Glomerular endothelial cell (primary cell): ENCODE measurements at places on chromosomes 7 and 10.
A peak's percentile ranks its signal among the peaks of the same experiment; 100 is the strongest.

DNA sequence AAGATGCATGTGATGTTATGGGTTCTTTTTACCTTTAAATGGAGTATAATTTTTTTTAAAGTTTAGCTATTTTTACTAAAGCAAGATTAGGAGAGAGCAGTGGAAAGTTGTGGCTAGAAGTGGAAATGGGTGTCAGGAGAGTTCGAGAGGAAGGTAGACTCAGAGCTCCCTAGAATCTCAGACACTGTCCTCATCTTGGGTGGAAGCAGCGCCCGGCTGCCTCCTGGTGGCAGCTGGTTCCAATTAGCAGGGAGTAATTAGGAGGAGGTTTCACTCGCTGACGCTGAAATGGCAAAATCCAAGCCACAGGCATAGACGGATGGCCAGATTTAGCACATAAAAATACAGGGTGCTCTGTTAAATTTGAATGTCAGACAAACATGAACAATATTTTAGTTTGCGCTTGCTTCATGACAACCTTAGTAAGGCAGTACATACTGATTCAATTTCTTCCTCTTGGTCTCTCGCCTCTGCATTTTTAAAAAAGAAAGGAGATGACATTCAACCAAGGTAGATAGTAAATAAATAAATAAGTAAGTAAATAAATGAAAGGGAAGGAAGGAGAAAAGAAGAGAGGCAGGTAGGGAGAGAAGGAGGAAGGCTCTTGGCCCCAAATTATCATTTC lies 58.5 kb downstream of the LGI1 start:
- DNase-seq, result no peak

GRCh38 chr7:92667816-92668535 lies 77.8 kb upstream of the FAM133B start:
- no peak for DNase-seq

GRCh38 chr10:79970062-79970461 lies 21.2 kb upstream of the SFTPD start:
- DNase-seq, result no peak

GRCh38 chr10:12041766-12042408 lies 722 bp downstream of the UPF2 start:
- DNase-seq, result no peak

DNA sequence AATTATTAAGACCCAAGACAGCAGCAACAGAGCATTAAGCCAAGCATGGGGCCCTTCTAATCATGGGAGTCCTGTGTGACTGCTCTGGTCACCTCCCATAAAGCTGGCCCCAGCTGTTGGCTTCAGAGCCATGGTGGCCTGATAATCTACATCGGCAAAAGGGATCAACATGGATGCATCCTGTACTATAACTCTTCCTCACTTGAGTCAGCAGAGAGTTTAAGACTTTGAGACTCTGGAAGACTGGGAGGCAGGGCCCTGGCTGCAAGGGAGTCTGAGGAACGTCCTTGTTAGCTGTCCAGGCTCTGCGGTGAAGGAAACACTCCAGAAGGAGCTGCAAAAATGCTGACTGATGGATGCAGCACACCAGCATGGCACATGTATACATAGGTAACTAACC lies 95.0 kb upstream of the KIAA1217 start:
- no peak for DNase-seq

GRCh38 chr10:22681783-22682183 lies 32.6 kb downstream of the PIP4K2A start:
- DNase-seq, result no peak

- DNase-seq, result no peak
Observed at GRCh38 chr7:47100817-47101435, 481.0 kb downstream of the TNS3 start.

GRCh38 chr7:4706384-4707216 lies 24.5 kb downstream of the FOXK1 start:
- peak; percentile 76 for DNase-seq

GRCh38 chr7:75623390-75624133 lies 115.2 kb downstream of the HIP1 start:
- no peak for DNase-seq

GRCh38 chr10:102009801-102010425 lies 46.1 kb downstream of the ARMH3 start:
- peak; percentile 75 for DNase-seq

- no peak for DNase-seq
Observed at GRCh38 chr7:7131273-7131672, 51.1 kb upstream of the C1GALT1 start.

- DNase-seq, result no peak
Observed at GRCh38 chr7:521221-522070, 1.8 kb upstream of the PDGFA start.

DNA sequence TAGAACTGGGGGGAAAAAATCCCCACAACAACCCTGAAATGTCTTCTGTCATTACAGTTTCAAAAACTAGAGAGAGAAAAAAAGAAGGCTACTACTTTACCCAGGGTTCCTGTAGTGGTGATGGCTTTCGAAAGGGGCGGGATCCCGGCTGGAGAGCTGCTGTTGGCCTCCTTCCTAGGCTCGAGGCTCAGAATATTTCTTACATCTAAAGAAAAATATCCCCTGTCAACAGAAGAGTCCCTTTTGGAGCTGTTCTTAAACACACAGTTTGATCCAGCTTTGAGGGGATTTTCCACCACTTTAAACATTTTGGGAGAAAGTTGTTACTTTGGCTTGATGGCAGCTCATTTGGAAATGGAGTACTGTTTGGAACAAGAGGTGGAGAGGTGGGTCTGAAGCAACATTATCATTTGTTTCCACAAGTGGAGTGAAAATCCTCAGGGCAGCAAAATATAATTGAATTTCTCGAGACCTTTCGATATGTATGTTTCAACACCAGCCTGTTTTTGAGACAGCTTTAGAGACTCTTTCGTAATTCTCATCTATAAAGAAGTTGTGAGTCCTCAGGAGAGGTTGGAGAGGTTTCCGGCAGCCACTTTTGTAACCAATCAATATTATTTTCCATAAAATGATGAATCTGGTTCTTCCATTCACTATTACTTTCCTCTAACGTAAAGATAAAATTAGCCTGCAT lies 5.1 kb downstream of the HOXA13 start:
- no peak for DNase-seq

- DNase-seq, result no peak
Observed at GRCh38 chr7:102978284-102978683, 65.5 kb downstream of the LRRC17 start.

DNA sequence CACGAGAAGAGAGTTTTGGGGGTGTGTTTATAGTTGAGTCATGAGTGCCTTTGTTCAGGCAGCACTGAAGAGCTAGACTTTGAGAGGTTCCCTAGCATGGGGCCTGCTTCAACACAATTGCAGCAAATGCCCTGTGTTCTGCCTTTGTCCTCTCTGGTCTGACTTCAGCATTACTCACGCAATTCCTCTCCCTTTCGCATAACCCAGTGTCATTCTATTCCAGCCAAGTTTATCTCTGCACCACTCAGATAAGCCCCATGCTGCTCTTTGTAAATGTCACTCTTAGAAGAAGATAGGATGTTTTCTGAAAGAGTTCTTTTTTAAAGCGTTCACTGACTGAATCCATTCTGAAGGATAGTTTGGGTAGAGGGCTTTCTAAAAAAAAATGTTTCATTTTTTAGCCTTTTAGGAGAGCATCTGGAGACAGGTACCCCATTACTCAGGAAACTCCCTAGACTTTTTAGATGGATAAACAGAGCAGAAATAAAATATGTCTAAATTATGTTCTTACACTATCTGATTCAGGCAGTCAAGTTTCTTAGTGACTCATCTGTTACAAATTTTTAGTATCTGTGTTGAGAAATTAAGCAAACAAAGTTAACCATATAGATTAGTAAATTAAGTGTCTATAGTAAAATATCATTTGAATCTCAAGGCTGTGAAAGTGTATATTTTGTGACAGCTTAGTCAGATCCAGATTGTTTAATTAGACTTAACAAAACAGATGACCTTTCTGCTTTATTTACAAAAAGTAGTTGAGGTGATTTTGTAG lies 318.5 kb downstream of the GPR158 start:
- peak; percentile 1 for DNase-seq

GRCh38 chr10:51342381-51342780 lies 268.1 kb downstream of the PRKG1 start:
- no peak for DNase-seq

DNA sequence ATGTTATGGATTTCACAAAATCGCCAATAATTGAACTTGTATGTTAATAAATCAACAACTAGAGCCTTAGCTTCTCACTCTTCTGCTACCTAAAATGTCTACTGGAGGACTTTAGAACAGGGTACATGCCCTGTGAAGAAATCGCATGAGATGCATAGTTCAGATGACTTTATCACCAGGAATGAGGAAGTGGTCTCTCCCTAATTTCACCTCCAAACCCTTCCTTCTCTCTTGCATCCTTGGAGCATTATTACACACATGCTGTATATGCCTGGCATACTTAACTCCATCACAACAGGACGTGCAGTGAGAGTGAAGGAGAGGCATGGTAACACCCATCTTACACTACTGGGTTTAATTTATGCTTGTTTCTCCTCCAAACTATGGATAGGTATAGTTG lies 27.8 kb downstream of the RHEB start:
- DNase-seq, result no peak

- DNase-seq, result no peak
Observed at GRCh38 chr10:101892782-101893391, 49.3 kb upstream of the KCNIP2 start.

DNA sequence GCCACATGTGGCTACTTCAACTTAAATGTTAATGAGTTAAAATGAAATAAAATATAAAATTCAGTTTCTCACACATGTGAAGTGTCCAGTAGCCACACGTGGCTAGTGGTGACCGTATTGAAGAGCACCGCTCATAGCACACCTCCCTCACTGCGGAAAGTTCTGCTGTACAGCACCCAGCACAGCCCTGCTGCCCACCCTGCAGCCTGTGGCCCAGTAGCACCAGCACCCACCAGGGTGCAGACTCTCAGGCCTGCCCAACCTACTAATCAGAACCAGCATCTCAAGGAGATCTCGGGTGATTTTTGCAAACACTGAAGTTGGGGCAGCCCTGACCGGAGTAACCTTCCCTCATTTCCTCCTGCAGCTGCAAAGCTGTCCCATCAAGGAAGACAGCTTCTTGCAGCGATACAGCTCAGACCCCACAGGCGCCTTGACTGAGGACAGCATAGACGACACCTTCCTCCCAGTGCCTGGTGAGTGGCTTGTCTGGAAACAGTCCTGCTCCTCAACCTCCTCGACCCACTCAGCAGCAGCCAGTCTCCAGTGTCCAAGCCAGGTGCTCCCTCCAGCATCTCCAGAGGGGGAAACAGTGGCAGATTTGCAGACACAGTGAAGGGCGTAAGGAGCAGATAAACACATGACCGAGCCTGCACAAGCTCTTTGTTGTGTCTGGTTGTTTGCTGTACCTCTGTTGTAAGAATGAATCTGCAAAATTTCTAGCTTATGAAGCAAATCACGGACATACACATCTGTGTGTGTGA lies 162.8 kb upstream of the LANCL2 start:
- no peak for DNase-seq

- no peak for DNase-seq
Observed at GRCh38 chr10:23754941-23755340, 316.1 kb downstream of the OTUD1 start.
